ENCODE measurements at places on chromosomes 5 and 9.

DNA sequence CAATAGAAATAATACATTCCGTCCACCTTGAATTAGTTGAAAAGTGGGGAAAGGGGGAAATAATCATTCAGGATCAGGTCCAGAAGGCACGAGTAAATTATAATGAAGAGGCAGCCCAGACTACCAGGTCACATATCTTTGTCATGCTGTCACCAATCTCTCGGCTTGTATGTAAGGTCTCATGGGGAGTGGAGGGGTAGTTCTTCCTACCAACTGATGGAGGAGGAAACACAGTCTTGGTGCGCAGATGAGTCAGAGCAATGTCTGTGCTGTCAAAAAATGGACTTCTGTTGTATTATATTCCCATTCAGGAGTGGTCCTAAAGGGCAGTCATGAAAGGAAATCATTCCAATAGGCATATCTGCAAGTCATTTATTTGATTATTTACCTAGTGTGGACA lies 164.2 kb upstream of the PTGER4 start:
- DNase-seq, result no peak

DNA sequence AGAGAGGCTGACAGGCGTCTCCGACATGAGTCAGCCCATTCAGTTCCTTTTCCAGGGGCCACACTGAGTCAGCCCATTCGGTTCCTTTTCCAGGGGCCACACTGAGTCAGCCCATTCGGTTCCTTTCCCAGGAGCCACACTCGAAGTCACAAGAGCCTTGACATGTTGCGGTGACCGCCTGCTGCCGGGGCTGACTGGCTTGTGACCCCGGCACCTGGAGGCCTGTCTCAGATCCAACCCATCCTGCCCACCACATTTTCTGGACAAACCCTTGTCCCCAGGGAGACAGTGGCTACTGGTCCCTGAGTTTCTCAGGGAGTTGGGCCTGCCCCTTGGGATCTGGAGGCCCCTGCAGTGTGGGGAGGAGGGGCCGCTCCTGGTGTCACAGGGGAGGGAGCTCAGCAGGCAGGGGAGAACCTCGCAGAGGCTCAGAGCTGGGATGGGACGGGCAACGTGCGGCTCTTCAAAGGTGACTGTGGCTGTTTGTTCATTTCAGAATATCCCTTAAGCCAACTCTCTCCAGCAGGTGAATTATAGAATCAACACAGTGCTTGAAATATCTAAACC lies 40.5 kb upstream of the LPCAT1 start:
- DNase-seq, result no peak

GRCh38 chr9:127572961-127573721 lies 38.9 kb upstream of the STXBP1 start:
- DNase-seq, result no peak

- DNase-seq, result no peak
Observed at GRCh38 chr5:74325866-74326265, 314.7 kb downstream of the ENC1 start.

DNA sequence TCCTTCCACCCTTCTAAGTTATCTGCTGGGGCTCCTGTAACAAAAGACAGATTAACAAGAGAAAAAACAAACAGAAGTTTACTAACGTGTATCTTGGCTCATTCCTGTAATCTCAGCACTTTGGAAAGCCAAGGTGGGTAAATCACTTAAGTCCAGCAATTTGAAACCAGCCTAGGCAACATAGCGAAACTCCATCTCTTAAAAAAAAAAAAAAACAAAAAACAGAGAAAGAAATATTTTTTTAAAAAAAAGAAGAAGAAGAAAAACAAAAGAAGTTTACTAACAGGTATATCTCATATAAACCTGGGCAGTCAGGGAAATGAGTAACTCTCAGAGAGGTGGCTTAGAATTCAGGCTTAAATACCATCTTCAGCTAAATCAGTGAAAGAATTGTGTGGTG lies 10.3 kb upstream of the NDFIP1 start:
- DNase-seq, result no peak

DNA sequence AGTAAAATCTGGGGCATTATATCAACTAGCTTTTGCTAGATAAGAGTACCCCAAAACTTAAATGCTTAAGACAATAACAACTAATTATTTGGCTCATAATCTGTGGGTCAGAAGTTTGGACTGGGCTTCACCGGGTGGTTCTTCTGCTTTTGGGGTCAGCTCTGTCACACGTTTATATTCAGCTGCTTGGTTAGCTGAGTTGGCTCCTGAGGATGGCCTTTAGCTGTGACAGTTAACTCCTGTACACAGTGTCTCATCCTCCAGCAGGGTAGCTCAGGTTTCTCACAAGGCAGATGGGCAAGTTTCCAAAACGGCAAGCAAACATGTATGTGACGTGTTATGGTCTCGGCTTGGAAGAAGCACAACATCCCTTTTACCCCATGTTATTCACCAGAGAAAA lies 488.2 kb downstream of the TLE4 start:
- DNase-seq, result no peak
